ENCODE measurements at places on chromosomes 1 and 21.

- DNase-seq: no peak
Measured at GRCh38 chr1:245148861-245149260, 5.9 kb upstream of the KIF26B start.

DNA sequence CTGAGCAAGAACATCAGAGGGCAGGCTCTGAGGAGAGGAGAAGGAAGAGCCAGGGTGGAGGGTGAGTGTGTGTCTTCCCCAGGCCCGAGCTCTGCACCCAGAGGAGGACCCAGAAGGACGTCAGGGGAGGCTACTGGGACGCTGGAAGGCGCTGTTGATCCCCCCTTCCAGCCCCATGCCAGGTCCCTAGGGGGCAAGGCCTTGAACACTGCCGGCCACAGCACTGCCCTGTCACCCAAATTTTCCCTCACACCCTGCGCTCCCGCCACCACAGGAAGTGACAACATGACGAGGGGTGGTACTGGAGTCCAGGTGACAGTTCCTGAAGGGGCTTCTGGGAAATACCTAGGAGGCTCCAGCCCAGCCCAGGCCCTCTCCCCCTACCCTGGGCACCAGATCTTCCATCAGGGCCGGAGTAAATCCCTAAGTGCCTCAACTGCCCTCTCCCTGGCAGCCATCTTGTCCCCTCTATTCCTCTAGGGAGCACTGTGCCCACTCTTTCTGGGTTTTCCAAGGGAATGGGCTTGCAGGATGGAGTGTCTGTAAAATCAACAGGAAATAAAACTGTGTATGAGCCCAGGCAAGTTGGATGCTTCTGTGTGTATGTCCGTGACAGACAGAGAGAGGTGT, 17.1 kb downstream of the BCAN start:
- DNase-seq: no peak

GRCh38 chr1:219185486-219186117, 11.9 kb downstream of the LYPLAL1 start:
- no peak for DNase-seq

DNA sequence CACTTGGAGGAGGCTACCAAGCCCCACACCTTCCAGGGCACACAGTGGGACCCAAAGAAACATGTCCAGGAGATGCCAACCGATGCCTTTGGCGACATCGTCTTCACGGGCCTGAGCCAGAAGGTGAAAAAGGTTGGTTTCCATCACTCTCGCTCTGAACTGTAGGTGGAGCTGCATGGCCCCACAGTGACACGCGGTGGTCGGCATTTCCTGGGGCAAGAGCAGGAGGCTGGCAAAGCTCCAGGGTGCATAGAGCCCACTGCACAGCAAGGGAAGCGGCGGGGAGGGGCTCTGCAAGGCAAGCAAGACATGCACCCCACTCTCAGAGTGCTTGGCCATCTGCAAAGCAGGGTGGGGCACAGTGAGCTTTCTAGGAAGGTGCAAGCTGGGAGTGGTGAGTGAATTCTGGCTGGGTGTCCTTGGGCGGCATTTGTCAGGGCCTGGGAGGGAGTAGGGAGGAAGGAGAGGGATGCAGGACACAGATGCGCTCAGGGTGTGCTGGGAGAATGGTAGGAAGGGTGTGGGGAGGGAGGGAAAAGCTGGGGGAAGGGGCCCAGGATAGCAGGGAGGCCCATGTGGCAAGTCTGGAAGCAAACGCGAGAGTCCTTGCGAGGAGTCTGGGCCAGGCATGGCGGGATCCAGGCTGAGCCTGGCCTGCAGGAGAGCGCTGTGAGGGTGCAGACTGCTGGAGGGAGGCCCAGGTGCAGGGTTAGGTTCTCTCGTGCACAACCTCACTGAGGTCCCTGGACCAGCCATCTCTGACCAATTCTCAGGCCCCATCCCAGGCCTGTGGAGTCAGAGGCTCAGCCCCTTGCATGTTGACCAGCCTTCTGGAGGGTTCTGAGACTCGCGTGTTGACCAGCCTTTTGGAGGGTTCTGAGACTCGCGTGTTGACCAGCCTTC, 11.0 kb downstream of the TRPM2 start:
- DNase-seq: no peak

- no peak for DNase-seq
Measured at GRCh38 chr1:58709540-58710175, 9.8 kb upstream of the MYSM1 start.

DNA sequence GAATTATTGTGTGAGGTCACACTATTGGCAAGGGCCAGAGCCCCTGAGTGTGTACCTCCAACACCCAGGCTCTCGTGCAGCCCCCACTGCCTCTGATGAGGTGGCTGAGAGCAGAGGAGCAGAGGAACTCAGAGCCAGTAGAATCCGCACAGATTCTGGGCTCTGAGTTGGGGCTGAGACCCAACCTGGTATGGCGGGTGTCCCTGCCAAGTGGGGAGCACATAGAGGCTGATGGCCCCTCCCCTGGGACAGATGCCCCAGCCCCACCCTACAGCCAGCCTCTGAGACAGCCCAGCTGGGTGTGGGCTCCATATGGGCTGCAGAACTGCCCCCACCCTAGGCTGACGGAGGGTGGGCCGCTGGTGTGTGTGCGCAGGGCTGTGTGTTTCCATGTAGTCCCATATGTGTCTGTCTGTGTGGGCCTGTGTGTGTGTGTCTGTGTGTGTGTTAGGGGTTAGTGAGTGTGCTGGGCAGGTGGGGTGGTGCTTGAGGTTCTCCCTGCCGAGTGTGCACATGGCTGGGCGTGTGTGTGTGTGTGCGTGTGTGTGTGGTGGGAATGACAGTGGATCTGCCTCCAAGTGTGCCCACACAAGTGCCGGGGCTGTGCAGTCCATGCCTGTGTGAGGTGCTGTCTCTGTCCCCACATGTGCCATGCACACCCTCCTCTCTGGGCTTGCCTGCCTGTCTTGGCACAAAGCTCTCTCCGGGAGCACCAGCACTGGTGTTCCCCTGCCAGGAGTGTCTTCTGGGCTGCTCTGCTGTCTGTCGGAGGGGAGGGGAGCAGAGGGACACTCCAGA, 24.4 kb downstream of the FOXO6 start:
- no peak for DNase-seq

- no peak for DNase-seq
Measured at GRCh38 chr1:42128499-42128898, 24.7 kb upstream of the GUCA2B start.
